Adrenal gland (tissue), 19 donors: ENCODE measurements at places on chromosomes 3 and 15. TPM values are rescaled to one million over a fixed set of nuclear protein-coding genes. Genes with fewer than 3 reads are reported as not detected.

ANKRD34C gene
- not detected for total RNA-seq

TLR9 gene
- total RNA-seq = 0.61 TPM

NME9 gene
- total RNA-seq = 1.9 TPM

ALDH1L1 gene
- 0.44 TPM for total RNA-seq

NR1D2 gene
- 29.7 TPM for total RNA-seq

SKOR1 gene
- total RNA-seq = 0.24 TPM

ONECUT1 gene
- total RNA-seq = not detected

ARPC4 gene
- 249 TPM for total RNA-seq

B4GALT4 gene
- total RNA-seq = 14.4 TPM

TMC3 gene
- not detected for total RNA-seq

SLC28A2 gene
- total RNA-seq = not detected

CXCR6 gene
- 0.54 TPM for total RNA-seq

ZNF660 gene
- total RNA-seq = 0.83 TPM

RTP1 gene
- total RNA-seq = not detected

CASR gene
- 0.18 TPM for total RNA-seq

FEZF2 gene
- total RNA-seq = not detected

DUSP7 gene
- 12.6 TPM for total RNA-seq

GOLGA8J gene
- total RNA-seq = 0.29 TPM

GOLGA6L10 gene
- 0.26 TPM for total RNA-seq

GOLGA8O gene
- not detected for total RNA-seq

CADPS gene
- total RNA-seq = 11.7 TPM

TRH gene
- not detected for total RNA-seq

PARP3 gene
- 86.6 TPM for total RNA-seq

CYP8B1 gene
- not detected for total RNA-seq

SCN5A gene
- total RNA-seq = 0.35 TPM

KNG1 gene
- 0.19 TPM for total RNA-seq

CX3CR1 gene
- total RNA-seq = not detected

WDR6 gene
- 125 TPM for total RNA-seq

SLC6A20 gene
- total RNA-seq = 0.08 TPM
